Astrocyte (in vitro differentiated cells and primary cell): ENCODE measurements at places on chromosomes 6 and 20. TPM values are rescaled to one million over a fixed set of nuclear protein-coding genes. Genes with fewer than 3 reads are reported as not detected.

FUT9 gene
- total RNA-seq, result 0.14 and 0.20 TPM in 2 replicates

BANF2 gene
- total RNA-seq, result not detected in 2 replicates

SSTR4 gene
- total RNA-seq, result not detected in 2 replicates

LY6G6F gene
- not detected in 2 replicates for total RNA-seq

PTCRA gene
- not detected in 2 replicates for total RNA-seq

SLC22A16 gene
- total RNA-seq, result not detected in 2 replicates

SCRT2 gene
- total RNA-seq, result not detected in 2 replicates

MUC21 gene
- not detected in 2 replicates for total RNA-seq

TGM2 gene
- total RNA-seq, result 48.2 and 98.9 TPM in 2 replicates

UBD gene
- total RNA-seq, result 9.9 and 13.2 TPM in 2 replicates

CTCFL gene
- not detected in 2 replicates for total RNA-seq

PLA2G7 gene
- total RNA-seq, result 0.43 and 0.48 TPM in 2 replicates

GRM1 gene
- total RNA-seq, result 0.05 and 0.07 TPM in 2 replicates

ZSCAN23 gene
- 3.0 and 4.8 TPM in 2 replicates for total RNA-seq

CNR1 gene
- 0.84 and 1.00 TPM in 2 replicates for total RNA-seq

FOXF2 gene
- 0.46 and 0.61 TPM in 2 replicates for total RNA-seq

NKAPL gene
- not detected in 2 replicates for total RNA-seq

ABRACL gene
- total RNA-seq, result 46.6 and 66.0 TPM in 2 replicates

SOX18 gene
- 0.52 and 0.60 TPM in 2 replicates for total RNA-seq
